Stimulated activated CD8-positive, alpha-beta memory T cell treated with anti-CD3 and anti-CD28 coated beads, Interleukin-12 subunit alpha, Interleukin-12 subunit beta, amount 100 ng/mL, for 4 hours (primary cell): ENCODE measurements at places on chromosomes 1 and 21.

GRCh38 chr1:185328255-185328654, 11.2 kb upstream of the IVNS1ABP start:
- no peak for DNase-seq

GRCh38 chr1:162988869-162989268, 80.3 kb upstream of the RGS4 start:
- DNase-seq, result no peak

- no peak for DNase-seq
Observed at GRCh38 chr21:34185026-34185750, 111.8 kb downstream of the MRPS6 start.

DNA sequence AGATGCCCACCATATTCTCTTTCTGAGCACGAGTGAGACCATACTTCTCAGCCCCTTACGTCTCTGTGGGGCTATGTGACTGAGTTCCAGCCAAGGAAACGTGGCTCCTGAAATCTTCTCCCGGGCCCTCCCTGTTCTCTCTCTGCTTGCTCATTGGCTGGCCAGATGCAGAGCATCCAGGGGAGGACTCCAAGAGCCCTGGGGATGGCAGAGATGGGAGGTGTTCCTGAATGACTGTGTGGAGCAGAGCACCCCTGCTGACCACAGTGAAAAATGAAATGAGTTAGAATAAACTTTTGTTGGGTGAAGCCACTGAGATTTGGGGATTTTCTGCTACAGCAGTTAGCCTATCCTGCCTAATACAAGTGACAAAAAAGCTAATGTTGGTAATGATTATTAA, 23.8 kb downstream of the KIAA0040 start:
- no peak for DNase-seq

GRCh38 chr1:4633346-4633745, 21.1 kb upstream of the AJAP1 start:
- DNase-seq, result no peak

GRCh38 chr1:156806512-156807440, 9.9 kb downstream of the SH2D2A start:
- no peak for DNase-seq

DNA sequence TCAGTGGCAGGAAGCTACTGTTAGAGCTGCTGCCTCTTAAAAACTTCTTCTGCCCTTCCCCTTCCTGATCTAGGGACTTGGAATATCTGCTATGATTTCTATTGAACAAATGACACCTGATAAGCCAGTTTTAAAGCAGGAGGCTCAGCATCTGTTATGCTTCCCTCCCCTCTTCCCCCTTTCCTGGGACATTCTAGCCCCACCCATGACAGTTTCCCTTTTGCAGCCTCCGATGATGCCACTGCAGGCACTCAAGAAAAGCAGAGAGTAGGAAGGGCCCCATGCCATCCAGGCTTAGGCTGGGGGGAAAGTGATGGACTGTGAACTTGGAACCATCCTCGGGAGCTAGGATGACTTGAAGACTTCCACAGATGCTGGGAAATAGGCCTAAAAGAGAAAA, 15.1 kb upstream of the EPB41 start:
- no peak for DNase-seq

DNA sequence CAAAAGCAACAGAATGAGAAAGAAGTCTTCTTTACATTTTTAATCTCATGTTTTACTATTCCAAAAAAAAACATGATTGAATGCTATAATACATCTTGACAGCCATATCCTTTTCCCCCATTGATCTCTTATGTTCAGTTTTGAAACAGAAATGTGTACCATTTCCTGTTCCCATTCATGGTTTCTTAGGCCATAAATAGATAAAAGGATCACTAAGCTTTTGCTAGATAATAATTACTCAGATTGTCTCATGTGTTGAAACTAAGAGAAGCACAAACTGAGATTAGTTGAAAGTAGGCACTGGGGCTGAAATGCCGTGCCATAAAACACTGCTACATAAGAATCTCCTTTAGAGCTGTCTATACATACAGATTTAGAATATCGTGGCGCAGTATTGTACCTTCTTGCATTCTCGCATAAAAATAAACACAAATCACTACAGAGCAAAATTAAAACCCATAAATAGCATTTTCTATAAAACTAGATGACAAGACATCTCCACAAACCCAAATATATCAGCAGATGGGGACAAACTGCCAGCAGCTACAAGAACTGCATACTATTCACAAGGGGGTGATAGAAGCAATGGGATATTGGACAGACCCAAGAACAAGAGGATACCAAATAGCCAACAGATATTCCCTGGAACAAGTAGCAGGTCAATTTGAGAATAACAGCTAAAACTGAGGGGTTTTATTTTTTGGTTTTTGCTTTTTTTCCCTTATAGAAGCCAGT, 405.3 kb upstream of the PRMT6 start:
- DNase-seq, result no peak

DNA sequence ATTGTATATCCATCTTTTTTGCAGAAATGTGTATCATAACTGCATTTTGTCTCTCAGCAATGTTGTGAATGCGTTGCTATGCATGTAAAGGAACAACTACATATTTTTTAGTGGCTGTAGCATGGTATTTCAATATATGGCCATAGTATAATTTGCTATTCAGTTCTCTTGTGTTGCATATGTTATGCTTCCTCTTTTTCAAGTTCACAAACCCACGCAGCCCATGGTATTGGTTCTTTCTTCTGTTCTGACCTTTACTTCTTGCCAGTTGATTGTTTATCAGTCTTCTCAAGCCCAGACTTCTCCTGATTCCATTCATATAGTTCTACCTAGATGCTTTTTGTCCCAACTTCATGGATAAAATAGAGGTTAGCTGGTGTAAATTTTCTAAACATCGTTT, 6.1 kb downstream of the SLC22A15 start:
- no peak for DNase-seq

DNA sequence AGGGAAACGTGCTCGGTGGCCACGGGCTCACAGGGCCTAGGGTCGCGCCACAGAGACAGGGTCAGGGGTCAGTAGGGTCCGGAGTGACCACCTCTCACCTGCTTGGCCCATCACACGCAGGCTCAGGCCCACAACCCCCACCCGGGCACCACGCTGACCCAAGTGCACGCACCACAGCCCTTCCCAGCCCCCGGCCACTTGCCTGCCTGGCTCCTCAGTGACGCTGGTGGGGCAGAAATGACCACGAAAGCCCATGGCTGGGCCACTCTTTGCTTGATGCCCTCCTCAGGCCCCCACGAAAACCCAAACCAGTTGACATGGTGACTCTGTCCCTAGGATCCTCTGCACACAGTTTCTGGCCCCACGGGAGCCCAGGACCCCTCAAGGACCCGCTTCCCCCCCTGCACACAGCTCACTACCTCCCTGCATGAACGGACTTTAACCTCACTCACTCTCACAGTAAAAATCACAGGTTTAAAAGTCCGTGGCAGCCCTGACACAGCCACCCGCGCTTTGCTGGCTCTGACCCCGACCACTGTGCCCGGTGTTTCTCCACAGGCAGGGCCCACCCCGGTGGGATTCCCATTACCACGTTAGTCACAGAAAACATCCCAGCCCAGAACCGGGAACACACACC, 20.7 kb downstream of the NADK start:
- DNase-seq, result no peak
